ENCODE measurements at places on chromosomes 7 and 10. TPM values are rescaled to one million over a fixed set of nuclear protein-coding genes. Genes with fewer than 3 reads are reported as not detected.

The SLC26A5 gene
- total RNA-seq: not detected

GRCh38 chr10:122864901-122865300 is 14.5 kb downstream of the FAM24B start:
- no peak overlapping the region for H3K27ac ChIP-seq
- no peaks in the 10 kb centered on the region for H3K27me3 ChIP-seq
- no peak for DNase-seq
- peaks cover 23% of the 10 kb centered on the region for H3K36me3 ChIP-seq
- H3K4me3 ChIP-seq: no peak overlapping the region
- H3K4me1 ChIP-seq: peaks cover 8% of the 10 kb centered on the region

DNA sequence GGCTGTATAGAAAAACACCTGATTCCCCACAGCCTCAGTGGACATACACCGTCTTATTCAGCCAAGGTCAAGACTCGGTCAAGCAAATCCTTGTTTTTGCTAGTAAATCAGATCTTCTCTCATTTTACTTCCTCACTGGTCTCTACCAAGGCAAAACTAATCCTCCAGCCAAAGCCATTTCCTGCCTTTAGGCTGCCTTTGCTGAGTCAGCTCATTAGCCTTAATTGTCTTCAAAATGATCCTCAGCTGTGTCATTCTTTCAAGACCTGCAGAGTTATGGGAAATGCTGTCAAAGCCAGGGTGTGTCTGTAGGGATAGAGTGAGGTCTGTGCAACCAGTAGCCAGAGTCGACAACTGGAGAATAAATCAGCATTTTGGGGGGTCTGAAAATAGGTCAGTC is 107.2 kb upstream of the FAM180A start:
- H3K27ac ChIP-seq: no peak overlapping the region
- no peaks in the 10 kb centered on the region for H3K36me3 ChIP-seq
- H3K4me1 ChIP-seq: no peaks in the 10 kb centered on the region
- no peak overlapping the region for H3K4me3 ChIP-seq
- peak; percentile 34 for DNase-seq

DNA sequence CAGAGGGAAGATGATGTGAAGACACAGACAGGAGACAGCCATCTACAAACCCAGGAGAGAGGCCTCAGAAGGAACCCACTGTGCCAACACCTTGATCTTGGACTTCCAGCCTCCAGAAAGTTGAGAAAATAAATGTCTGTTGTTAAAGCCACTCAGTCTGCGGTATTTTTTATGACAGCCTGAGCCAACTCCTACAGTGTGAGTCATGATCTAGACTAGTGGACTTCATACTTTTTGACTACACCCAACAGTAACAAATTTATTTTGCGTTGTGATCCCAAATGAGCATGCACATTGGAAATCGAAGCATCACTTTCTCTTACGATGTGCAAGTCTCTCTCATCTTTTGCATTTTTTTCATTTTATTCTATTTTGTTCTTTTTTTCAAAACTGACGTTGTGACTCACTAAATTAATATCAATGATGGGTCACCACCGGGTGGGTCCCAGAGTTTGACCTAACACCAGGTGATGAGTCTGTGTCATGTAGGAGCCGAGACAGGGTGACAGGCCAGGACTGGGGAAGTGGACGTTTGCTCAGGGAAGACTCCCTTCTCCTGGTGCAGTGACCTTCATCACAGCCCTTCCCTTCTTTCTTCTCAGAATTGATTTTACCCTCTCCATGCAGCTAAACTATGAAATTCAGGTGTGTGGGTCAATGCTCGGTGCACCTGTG is 28.9 kb downstream of the PHYH start:
- H3K4me3 ChIP-seq: no peak overlapping the region
- peaks cover 1% of the 10 kb centered on the region for H3K27me3 ChIP-seq
- H3K27ac ChIP-seq: no peak overlapping the region
- peaks cover 4% of the 10 kb centered on the region for H3K4me1 ChIP-seq
- H3K36me3 ChIP-seq: no peaks in the 10 kb centered on the region

DNA sequence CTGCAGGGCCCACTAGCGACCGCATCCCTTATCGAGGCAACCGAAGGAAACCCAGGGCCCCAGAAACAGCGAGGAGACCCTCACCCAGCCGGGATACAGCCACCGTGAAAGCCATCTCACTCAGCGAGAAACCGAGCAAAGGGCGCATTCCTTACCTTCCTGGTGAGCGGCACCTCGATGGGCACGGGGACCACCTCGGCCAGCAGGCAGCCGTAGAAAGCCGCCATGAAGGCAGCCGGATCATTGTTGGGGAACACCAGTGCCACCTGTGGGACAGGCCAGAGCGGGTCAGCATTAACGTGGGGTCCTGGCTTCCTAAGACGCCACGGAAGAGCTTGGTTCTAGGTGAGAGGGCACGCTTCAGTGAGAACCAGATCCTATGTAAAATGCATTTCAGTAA is 263.7 kb downstream of the ZMYND11 start:
- H3K4me1 ChIP-seq: no peaks in the 10 kb centered on the region
- no peak overlapping the region for H3K4me3 ChIP-seq
- DNase-seq: no peak
- H3K27me3 ChIP-seq: no peaks in the 10 kb centered on the region
- H3K27ac ChIP-seq: no peak overlapping the region

The SFTPD gene
- not detected for total RNA-seq

- no peak overlapping the region for H3K4me3 ChIP-seq
- H3K36me3 ChIP-seq: no peaks in the 10 kb centered on the region
- H3K27ac ChIP-seq: no peak overlapping the region
- H3K4me1 ChIP-seq: no peaks in the 10 kb centered on the region
Measured at GRCh38 chr10:75688506-75689300, 257.3 kb downstream of the LRMDA start.

- H3K27me3 ChIP-seq: no peaks in the 10 kb centered on the region
- DNase-seq: no peak
- H3K36me3 ChIP-seq: peaks cover 35% of the 10 kb centered on the region
Measured at GRCh38 chr7:582931-583330, 63.3 kb upstream of the PDGFA start.

The ERVW-1 gene
- not detected for total RNA-seq

DNA sequence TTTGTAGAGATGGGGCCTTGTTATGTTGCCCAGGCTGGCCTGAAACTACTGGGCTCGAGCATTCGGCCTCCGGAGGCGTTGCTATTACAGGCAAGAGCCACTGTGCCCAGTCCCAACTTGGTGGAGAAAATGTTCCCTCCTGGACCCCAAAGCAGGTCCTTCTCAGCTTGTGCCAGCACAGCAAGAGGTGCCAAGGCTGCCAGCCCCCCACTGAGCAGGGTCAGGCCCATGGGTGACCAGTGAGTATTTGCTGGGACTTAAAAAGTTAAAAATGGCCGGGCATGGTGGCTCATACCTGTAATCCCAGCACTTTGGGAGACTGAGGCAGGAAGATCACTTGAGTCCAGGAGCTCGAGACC is 4.6 kb downstream of the MAFK start:
- H3K27me3 ChIP-seq: no peaks in the 10 kb centered on the region
- no peak overlapping the region for H3K4me3 ChIP-seq
- H3K4me1 ChIP-seq: peaks cover 22% of the 10 kb centered on the region
- peaks cover 5% of the 10 kb centered on the region for H3K36me3 ChIP-seq

The NRG3 gene
- not detected for total RNA-seq
